MG63 (cell line): ENCODE measurements at places on chromosomes 7 and 10. TPM values are rescaled to one million over a fixed set of nuclear protein-coding genes. Genes with fewer than 3 reads are reported as not detected.

The HIBADH gene
- 19.0 and 31.0 TPM in 2 replicates for total RNA-seq

The ASB13 gene
- 0.59 and 0.92 TPM in 2 replicates for total RNA-seq

The GJD4 gene
- not detected in 2 replicates for total RNA-seq

The ZSWIM8 gene
- 12.3 and 24.1 TPM in 2 replicates for total RNA-seq

The SPDYE16 gene
- not detected in 2 replicates for total RNA-seq

The TRPV5 gene
- total RNA-seq, result not detected in 2 replicates

The ARF5 gene
- 187 and 266 TPM in 2 replicates for total RNA-seq

The H2BK1 gene
- not detected in 2 replicates for total RNA-seq

The MYPN gene
- total RNA-seq, result 28.9 and 31.3 TPM in 2 replicates

The SLC35G1 gene
- total RNA-seq, result 1.6 and 4.6 TPM in 2 replicates

The MYL10 gene
- total RNA-seq, result not detected in 2 replicates

The DDX50 gene
- total RNA-seq, result 26.2 and 39.2 TPM in 2 replicates

The IQUB gene
- total RNA-seq, result not detected in 2 replicates

The MLXIPL gene
- not detected in 2 replicates for total RNA-seq

The ZNF853 gene
- total RNA-seq, result 23.6 and 27.1 TPM in 2 replicates

The PGAM1 gene
- 577 and 749 TPM in 2 replicates for total RNA-seq

The BCL7B gene
- total RNA-seq, result 31.6 and 33.3 TPM in 2 replicates

The SUGCT gene
- 1.5 and 10.2 TPM in 2 replicates for total RNA-seq

The SLC13A1 gene
- not detected in 2 replicates for total RNA-seq

The NEURL1 gene
- total RNA-seq, result not detected in 2 replicates

The MEOX2 gene
- not detected in 2 replicates for total RNA-seq

The KAT6B gene
- 6.0 and 6.7 TPM in 2 replicates for total RNA-seq

The CTTNBP2 gene
- 0.12 and 0.16 TPM in 2 replicates for total RNA-seq

The MET gene
- 46.7 and 49.4 TPM in 2 replicates for total RNA-seq

The CYP2C8 gene
- total RNA-seq, result not detected in 2 replicates

The PTN gene
- total RNA-seq, result 0.20 TPM in 1 of 2 replicates, not detected in the other

The VGF gene
- total RNA-seq, result 0.63 TPM in 1 of 2 replicates, not detected in the other

The AGR2 gene
- not detected in 2 replicates for total RNA-seq

The DCLRE1A gene
- 7.4 and 10.2 TPM in 2 replicates for total RNA-seq

The AZGP1 gene
- total RNA-seq, result not detected in 2 replicates

The CYP3A7 gene
- total RNA-seq, result not detected in 2 replicates

The CALY gene
- not detected in 2 replicates for total RNA-seq

The IFIT1B gene
- not detected in 2 replicates for total RNA-seq

The C10orf105 gene
- not detected in 2 replicates for total RNA-seq

The LIPN gene
- total RNA-seq, result 0.10 TPM in 1 of 2 replicates, not detected in the other

The GPR37 gene
- 0.07 TPM in 1 of 2 replicates, not detected in the other for total RNA-seq

The CCDC186 gene
- total RNA-seq, result 1.2 and 5.1 TPM in 2 replicates

The GIMAP8 gene
- not detected in 2 replicates for total RNA-seq

The INSYN2A gene
- total RNA-seq, result not detected in 2 replicates

The TSPAN12 gene
- total RNA-seq, result 3.1 TPM in 1 of 2 replicates, not detected in the other

The RBP3 gene
- not detected in 2 replicates for total RNA-seq

The CUZD1 gene
- total RNA-seq, result 0.13 TPM in 1 of 2 replicates, not detected in the other

The PTPRN2 gene
- total RNA-seq, result 0.16 TPM in 1 of 2 replicates, not detected in the other

The MYOF gene
- total RNA-seq, result 69.3 and 75.6 TPM in 2 replicates

The FOXI2 gene
- total RNA-seq, result not detected in 2 replicates

The SPDYE3 gene
- not detected in 2 replicates for total RNA-seq

The CLRN3 gene
- total RNA-seq, result not detected in 2 replicates

The FAM131B gene
- 0.63 and 0.84 TPM in 2 replicates for total RNA-seq

The DGKB gene
- not detected in 2 replicates for total RNA-seq

The TSPAN13 gene
- 1.2 and 5.0 TPM in 2 replicates for total RNA-seq

The LIPF gene
- total RNA-seq, result not detected in 2 replicates

The ECD gene
- total RNA-seq, result 38.3 and 39.6 TPM in 2 replicates

The SLC18A3 gene
- not detected in 2 replicates for total RNA-seq

The ACTR1A gene
- 77.7 and 178 TPM in 2 replicates for total RNA-seq

The SYT15B gene
- total RNA-seq, result 0.26 and 1.1 TPM in 2 replicates

The EMX2 gene
- 0.33 TPM in 1 of 2 replicates, not detected in the other for total RNA-seq

The GIMAP7 gene
- total RNA-seq, result not detected in 2 replicates

The ACTR3C gene
- total RNA-seq, result not detected in 2 replicates
